ENCODE measurements at places on chromosomes 5 and 9.

GRCh38 chr5:38371596-38371995, 113.2 kb downstream of the EGFLAM start:
- DNase-seq = no peak

- DNase-seq = no peak
Observed at GRCh38 chr5:80357671-80358070, 37.9 kb downstream of the SPZ1 start.

DNA sequence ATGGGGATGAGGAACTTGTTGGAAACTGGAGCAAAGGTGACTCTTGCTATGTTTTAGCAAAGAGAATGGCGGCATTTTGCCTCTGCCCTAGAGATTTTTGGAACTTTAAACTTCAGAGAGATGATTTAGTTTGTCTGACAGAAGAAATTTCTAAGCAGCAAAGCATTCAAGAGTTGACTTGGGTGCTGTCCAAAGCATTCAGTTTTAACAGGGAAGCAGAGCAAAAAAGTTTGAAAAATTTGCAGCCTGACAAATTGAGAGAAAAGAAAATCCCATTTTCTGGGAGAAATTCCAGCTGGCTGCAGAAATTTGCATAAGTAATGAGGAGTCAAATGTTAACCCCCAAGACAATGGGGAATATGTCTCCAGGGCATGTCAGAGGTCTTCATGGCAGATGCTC, 682.3 kb upstream of the ST8SIA4 start:
- DNase-seq = no peak

DNA sequence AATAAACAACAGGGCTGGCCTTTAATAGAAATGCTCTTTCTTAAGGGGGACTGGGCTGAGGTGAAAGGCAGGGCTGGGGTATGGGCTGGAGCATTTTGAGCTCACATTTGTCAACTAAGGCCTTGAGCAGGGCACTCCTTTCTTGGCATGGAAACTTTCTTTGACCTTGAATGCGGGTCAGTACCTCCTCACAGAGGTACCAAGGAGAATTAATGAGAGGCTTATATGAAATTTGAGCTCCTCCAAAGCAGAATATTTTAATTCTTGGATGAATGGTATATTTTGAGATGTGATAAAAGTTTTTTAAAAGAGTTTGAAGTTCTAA, 3.1 kb downstream of the CYSTM1 start:
- DNase-seq = no peak

DNA sequence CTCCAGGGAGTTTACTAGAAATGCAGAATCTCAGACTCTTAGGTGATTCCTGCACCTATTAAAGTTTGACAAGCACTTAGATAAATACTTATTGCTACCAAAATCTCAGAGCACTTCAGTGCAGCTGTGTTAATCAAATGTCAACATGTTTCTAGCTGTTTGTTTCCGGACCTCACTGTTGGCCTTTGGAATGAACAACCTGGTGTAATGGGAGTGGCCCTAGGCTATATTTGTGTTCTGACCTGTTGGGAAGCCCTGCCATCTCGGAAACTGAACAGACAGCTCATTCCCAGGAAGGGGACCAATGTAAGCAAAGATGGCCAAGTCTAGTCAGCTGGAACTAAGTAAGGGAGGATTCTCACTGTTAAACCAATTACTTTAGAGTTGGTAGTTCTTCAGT, 145.0 kb upstream of the SLC28A3 start:
- no peak for DNase-seq

GRCh38 chr9:89309608-89310474, 1.2 kb upstream of the CKS2 start:
- DNase-seq = no peak

GRCh38 chr9:26863074-26863473, 29.5 kb downstream of the CAAP1 start:
- no peak for DNase-seq

DNA sequence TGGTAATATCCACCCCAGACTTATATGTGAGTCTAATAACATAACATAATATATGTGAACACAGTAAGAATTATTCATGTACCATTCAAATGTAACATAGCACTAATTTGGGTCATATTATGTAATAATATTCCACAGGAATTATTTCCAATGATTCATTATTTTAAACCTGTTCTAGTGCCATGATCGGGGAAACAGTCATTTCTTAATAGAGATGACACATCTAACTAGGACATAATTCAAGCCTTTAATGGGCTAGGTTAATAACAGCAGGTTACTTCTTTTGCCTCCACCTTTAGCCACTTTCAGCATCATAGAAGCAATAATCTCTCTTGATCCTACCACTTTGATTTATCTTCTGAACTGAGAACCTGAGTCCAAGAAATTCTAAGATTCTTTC, 12.3 kb downstream of the SPINK9 start:
- DNase-seq = no peak

DNA sequence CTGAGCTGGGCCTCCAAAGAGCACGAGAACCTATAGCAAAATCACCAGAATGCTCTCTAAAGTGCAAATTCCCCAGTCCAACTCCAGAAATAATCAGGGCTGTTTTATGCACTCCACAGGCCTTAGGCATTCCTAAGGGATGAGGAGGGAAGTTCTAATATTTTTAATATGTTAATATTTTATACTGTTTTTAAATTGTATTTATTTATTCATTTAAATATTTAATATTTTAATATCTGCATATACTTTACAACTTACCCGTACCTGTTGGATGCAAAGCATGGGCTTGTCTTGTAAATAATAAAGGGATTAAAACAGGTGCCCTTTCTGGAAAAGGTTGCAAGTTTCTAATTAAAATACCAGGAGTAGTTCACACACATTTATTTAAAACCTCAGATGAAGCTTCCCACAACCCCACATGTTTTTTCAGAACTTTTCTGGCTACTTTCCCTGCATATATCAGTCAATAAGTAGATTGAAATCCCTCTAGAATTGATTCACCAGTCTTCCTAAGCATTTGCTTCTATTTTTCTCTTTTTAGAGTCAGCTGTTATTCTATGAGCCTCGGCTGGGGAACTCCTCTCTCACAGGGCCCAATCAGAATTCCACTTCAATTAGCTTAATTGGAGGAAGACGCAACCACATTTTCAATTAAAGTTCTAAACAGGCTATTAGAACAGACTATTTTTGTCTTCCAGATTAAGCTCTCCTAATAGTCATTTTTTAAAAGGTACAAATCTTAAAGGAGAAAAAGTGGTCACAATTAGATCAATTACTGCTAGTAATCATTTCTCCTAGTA, 140.8 kb downstream of the CDH6 start:
- no peak for DNase-seq

GRCh38 chr5:78016863-78017529, 240.9 kb upstream of the TBCA start:
- no peak for DNase-seq

GRCh38 chr5:111548992-111549649, 36.8 kb upstream of the STARD4 start:
- no peak for DNase-seq
